Psoas muscle (tissue), 8 donors: ENCODE measurements at places on chromosomes 7 and 10. TPM values are rescaled to one million over a fixed set of nuclear protein-coding genes. Genes with fewer than 3 reads are reported as not detected.

GRCh38 chr7:75578081-75578480 lies 86.0 kb downstream of the SPDYE5 start:
- no peak for DNase-seq

GRCh38 chr7:75559976-75560365 lies 67.9 kb downstream of the SPDYE5 start:
- no peak for DNase-seq

- no peak for DNase-seq
Measured at GRCh38 chr7:51121931-51122425, 194.6 kb downstream of the COBL start.

DNA sequence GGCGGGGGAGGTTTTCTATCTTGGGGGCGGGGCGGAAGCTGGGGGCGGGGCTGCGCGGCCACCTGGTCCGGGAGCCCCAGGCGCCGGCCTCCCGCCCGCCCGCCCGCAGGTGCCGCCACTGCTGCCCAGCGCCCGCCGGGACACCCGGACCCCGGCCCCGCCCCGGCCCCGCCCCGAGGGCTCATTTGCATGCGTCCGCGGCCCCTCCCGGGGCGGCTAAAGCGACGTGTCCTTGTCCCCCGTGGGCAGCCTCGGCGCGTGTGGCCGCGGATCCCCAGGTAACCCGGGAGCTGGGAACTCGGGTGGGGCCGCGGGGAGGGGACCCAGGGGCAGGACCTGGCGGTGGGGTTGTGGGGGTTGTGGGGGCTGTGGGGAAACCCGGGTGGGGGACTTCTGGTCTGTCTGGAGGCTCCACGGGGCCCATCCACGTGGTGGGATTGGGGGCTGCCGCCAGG lies at the start of gene BHLHA15:
Gene BHLHA15 (plus strand): TSS at position 219 of the 455 bp plus-strand sequence. CDS start 871 bp downstream, outside the sequence.
- no peak for DNase-seq

DNA sequence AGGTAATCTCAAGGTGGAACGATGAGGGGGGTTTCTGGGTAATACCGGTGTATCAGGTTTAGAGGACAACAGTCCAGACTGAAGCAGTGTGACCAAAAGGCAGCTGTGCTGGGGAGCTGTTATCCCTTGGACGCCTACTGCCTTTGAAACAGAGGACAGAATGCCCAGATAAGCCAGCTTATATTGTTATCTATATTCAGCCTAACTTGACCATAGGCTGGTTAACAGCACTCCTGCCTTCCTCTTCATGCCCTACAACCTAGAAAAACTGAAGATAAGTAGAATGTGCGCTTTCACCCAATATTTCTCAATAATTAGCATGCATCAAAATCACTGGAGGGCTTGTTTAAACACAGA lies 44.9 kb downstream of the IL6 start:
- no peak for DNase-seq

The PAX4 gene
- total RNA-seq = not detected

The TBX20 gene
- total RNA-seq = not detected

The DIP2C gene
- 25.0 TPM for total RNA-seq
